ENCODE measurements at places on chromosomes 3 and 15. TPM values are rescaled to one million over a fixed set of nuclear protein-coding genes. Genes with fewer than 3 reads are reported as not detected.

GPR149 gene
- total RNA-seq = not detected

GRCh38 chr3:65871305-65872141, 167.2 kb downstream of the MAGI1 start:
- DNase-seq = no peak
- no peaks in the 10 kb centered on the region for H3K27me3 ChIP-seq
- no peak overlapping the region for H3K4me3 ChIP-seq
- no peaks in the 10 kb centered on the region for H3K4me1 ChIP-seq
- no peak overlapping the region for H3K27ac ChIP-seq

DNA sequence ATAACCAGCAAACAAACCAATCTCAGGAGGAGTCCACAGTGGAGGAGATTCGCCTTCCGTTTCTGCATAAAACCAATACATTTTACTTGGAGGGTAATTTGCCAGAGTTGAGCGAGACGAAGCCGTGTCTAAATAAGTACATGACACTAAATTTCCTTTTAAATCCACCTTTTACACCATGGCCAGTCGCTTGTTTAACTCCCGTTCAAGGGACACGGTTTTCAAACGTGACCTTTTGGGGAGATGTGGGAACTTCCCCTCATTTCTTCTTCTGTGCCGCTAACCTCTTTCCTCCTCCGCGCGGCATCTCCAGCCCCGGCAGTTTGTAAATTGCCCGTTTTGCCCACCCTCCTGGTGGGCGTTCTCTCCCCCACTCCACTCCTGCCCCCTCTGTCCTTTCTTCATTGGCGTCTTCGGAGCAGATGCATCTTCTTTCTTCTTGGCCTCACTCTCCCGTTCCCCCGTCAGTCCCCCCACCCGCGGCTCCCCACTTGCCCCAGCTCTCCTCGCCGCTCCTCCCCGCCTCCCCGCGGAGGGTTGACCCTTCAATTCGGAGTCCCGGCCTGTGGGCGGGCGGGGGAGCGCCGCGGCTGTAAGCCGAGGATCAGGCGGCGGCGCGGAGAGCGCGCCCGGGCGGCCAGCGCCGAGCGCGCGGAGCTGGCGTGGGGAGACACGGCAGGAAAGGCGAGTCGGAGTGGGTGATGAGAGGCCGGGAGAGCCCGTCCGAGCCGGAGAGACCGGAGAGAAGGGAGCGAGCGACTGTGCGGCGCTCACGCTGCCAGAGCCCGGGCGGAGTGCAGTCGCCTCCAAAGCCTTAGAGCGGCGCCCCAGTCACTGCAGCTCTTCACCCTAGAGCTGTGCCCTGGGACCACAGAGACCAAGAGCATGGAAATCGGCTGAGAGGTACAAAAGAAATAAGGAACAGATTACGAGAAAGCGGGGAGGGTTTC, at the start of gene NLGN1:
Gene NLGN1 (plus strand): TSS at position 584 of the 950 bp plus-strand sequence.
- H3K36me3 ChIP-seq = no peaks in the 10 kb centered on the region
- no peak within 1 kb of the TSS for H3K27ac ChIP-seq
- DNase-seq = no peak
- no peak within 1 kb of the TSS for H3K4me3 ChIP-seq
- H3K27me3 ChIP-seq = peaks cover 21% of the 10 kb centered on the region
- H3K4me1 ChIP-seq = peaks cover 20% of the 10 kb centered on the region

ESYT3 gene
- not detected for total RNA-seq

DNA sequence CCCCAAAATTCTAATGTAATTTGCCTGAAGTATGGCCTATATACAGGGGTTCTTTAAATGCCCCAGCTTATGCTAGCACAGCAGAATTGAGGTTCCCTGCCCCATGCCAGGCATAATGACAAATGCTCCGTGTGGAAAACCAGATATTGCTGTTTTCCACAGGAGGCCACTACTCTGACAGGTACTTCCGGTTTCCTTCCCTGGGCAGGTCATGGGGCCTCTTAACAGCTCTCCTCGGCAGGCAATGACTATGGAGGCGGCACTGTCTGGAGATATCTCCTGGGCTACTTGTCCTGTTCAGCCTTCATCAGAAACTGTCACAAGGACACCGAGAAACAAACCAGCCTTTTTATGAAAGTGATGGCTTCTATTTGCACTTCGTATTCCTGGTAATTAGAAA, 54.8 kb downstream of the SLC7A14 start:
- H3K27ac ChIP-seq = no peak overlapping the region
- no peaks in the 10 kb centered on the region for H3K36me3 ChIP-seq
- H3K4me1 ChIP-seq = no peaks in the 10 kb centered on the region
- DNase-seq = no peak
- H3K27me3 ChIP-seq = no peaks in the 10 kb centered on the region

DNA sequence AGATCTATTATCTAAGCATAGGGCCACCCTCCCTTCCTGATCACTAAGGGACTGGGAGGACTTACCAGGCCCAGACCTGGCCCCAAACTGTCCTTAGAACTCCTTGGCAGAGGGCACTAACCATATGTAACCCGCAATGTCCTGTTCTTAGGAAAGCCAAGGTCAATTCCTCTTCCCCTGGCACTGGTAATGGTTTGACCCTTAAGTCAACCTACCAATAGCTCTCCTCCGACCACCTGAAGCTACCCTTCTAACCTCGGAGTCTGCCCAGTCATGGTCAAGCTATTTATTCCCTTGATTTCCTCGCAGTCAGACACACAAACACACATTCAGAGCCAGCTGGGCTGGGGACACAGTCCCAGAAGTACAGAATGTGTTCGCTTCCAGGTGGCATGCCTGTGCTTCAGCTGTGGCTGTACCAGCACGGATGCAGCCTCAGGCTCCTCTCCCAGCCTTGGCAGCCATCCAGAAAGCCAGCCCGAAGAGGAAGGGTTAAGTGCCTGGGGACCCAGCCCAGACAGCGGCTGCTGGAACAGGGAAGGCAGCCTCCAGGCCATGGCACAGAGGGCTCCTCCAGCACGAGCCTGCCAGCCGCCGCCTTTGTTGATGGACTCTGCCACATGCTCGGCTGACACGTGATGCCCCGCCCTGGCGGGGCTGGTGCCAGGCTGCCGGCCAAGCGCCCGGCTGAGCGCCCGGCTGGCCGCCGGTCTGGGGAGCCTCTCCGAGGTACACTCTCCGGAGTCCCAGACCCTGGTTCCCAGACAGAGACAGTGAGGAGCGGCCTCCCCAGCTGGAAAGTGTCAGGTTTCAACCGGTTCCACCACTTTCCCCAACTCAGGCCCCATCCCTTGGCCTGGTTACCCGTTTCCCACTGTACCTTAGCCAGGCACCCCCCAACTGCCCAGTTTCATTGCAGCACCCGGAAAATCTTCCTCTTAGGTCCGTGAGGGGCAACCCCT, 5.5 kb downstream of the BMF start:
- no peak for DNase-seq
- no peaks in the 10 kb centered on the region for H3K36me3 ChIP-seq

- no peak for DNase-seq
- no peak overlapping the region for H3K4me3 ChIP-seq
- no peak overlapping the region for H3K27ac ChIP-seq
These were observed 74.6 kb upstream of the LEKR1 start for GRCh38 chr3:156751461-156752025.

DNA sequence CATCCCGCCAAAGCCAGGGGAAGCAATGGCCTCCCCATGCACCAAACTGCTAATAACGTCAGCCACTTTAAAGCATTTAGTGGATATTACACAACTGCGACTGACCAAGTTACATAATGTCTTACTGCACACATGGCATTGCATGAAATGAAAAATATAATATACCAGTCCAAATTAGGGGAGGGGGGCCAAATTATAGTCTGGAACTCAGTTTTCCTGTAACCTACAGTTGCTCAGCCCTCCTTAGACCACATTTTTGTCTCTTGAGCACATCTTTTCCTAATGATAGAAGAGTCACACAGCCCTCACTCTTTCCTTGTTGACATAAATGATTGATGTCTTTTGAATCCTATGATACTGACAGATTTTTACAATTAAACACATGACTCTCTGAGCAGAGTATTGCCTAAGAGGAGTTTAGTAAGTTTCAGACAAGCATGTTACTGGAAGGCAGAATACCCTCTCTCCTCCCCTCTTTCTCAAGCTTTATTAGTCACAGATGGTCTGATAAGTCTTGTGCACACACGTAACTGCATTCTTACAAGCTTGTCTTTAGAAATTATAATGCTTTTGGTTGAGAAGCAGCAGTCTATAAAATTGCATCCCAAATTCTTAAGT, 1.1 kb upstream of the PLD1 start:
- no peak for DNase-seq
- no peak overlapping the region for H3K27ac ChIP-seq
- no peak overlapping the region for H3K4me3 ChIP-seq

ADAMTS9 gene
- not detected for total RNA-seq

DNA sequence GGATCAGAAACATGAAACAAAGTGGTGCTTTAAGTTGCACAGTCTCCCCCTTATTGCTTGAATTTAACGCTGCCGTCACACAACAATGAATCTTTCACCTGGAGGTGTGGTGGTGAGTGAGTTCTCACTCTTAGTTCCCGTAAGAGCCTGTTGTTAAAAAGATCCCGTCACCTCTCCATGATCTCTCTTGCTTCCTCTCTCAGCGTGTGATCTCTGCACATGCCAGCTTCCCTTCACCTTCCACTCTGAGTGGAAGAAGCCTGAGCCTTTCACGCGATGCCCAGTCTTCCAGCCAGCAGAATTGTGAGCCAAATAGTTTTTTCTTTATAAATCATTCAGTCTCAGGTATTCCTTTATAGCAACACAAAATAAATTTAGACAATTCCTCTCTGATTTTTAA, 136.7 kb upstream of the CHL1 start:
- no peaks in the 10 kb centered on the region for H3K27me3 ChIP-seq
- no peak overlapping the region for H3K27ac ChIP-seq
- H3K4me3 ChIP-seq = no peak overlapping the region

DNA sequence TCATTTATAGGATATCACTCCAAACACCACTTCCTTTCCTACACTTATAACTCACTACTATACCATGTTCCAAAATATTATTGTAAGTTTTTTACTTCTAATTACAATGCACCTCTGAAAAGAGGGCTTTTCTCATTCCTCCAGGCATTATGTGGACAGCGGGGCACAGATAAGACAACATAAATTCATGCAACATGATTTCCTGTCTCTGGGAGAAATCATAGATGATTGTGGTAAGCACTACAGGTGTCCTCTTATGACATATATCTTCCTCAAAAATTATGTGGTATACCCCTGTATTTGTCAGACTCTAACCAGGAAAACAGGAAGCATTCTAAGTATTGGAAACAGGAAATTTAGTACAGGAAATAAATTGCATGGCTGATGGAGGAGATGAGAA, 45.7 kb upstream of the INO80 start:
- no peaks in the 10 kb centered on the region for H3K27me3 ChIP-seq
- H3K36me3 ChIP-seq = no peaks in the 10 kb centered on the region
- peaks cover 9% of the 10 kb centered on the region for H3K4me1 ChIP-seq
- H3K27ac ChIP-seq = no peak overlapping the region
- DNase-seq = no peak

DNA sequence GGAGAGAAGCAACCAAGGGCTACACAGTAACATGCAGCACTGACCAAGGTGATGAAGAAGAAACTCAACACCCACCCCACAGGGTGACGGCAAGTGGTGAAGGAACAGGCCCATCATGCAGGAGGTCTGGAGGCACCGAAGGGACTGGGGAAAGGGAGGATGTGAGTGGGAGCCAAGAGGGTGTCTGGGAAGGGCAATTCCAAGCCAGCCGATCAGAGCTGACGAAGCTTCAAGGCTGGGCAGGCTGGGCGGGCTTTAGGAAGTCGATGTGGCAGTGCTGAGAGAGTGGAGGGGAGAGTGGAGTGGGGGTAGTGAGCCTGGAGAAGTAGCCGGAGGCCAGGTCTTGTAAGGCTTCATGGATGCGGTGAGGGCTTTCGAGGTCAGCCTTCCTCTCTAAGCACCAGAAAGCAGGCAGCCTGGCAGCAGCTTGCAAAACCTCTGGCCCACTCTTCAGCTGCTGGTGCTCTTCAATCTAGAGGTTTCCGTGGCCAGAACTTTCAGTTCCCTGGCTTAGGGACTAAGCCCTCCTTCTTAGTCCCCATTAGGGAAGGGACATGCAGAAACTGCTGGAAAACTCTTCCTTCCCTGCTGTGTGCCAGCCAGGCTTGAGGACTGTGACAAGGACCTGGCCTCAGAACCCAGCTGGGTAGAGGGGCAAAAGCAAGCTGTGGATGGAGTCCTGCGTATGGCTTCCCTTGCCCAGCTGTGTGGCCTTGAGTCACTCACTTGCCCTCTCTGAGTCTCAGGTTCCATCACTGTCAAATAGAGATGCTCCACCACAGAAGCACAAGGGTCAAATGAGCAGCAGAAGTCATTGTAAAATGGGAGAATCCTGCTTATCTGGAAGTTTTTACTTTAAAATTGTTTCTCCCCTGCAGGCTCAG, 72.1 kb downstream of the TLE3 start:
- no peak overlapping the region for H3K4me3 ChIP-seq
- H3K4me1 ChIP-seq = peaks cover 20% of the 10 kb centered on the region
- H3K36me3 ChIP-seq = no peaks in the 10 kb centered on the region
- H3K27ac ChIP-seq = no peak overlapping the region

DNA sequence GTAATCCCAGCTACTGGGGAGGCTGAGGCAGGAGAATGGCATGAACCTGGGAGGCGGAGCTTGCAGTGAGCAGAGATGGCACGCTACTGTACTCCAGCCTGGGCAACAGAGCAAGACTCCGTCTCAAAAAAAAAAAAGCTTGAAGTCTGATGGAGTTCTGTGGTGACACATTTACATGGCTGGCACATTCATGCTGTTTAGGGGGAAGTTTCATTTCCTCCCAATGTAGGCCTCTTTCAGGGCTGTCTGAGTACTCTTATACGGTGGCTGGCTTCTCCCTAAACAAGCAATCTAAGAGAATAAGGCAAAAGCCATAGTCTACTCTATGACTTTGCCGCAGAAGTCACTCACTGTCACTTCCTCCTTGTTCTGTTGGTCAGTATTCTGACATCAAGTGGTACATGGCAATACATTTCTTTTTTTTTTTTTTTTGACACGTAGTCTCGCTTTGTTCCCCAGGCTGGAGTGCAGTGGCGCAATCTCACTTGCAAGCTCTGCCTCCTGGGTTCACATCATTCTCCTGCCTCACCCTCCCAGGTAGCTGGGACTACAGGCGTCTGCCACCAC, 41.2 kb downstream of the OIP5 start:
- H3K4me3 ChIP-seq = no peak overlapping the region
- peaks cover 24% of the 10 kb centered on the region for H3K36me3 ChIP-seq
- no peaks in the 10 kb centered on the region for H3K27me3 ChIP-seq
- no peak overlapping the region for H3K27ac ChIP-seq
- no peak for DNase-seq

DNA sequence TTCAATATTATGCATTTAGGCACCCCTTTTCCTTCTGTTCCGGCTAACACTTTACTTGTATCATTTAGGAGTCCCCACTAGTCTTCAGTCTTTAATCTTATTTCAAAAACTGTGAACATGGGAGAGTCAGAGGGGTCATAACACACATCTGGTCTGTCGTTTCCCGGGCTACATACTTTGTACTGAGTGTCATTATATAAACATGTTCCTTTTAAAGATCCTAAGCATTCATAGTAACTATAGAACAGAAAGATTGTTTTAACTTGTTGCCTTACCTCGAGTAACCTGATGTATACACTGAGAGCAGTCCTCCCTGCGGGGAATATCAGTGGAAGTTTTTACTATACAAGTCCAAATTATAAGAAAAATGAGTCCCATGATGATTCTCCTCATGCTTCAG, 78.2 kb upstream of the VEPH1 start:
- H3K36me3 ChIP-seq = no peaks in the 10 kb centered on the region
- no peaks in the 10 kb centered on the region for H3K4me1 ChIP-seq
- H3K4me3 ChIP-seq = no peak overlapping the region
- DNase-seq = no peak
- no peak overlapping the region for H3K27ac ChIP-seq

Measured in CD4-positive, alpha-beta memory T cell (primary cell).